HCT116 (cell line): ENCODE measurements at places on chromosomes 5 and 9. TPM values are rescaled to one million over a fixed set of nuclear protein-coding genes. Genes with fewer than 3 reads are reported as not detected.

DNA sequence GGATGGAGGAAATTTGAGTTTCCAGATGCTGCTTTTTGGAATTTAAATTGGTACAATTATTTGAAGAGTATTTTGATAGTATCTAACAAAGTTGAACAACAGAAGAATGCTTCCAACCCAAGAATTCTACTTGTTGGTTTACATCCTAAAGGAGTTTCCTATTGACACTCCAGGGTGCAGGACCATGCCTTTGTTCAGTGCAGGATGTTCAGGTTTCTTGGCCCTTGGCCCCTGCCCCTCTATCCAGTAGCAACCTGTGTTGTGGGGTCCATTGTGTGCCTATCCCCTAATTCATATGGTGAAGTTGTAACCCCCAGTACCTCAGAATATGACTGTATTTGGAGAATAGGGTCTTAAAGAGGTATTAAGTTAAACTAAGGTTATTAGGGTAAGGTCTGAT, 750.0 kb upstream of the ZNF608 start:
- H3K27me3 ChIP-seq = no peaks in the 10 kb centered on the region
- no peak for DNase-seq
- H3K36me3 ChIP-seq = no peaks in the 10 kb centered on the region
- no peaks in the 10 kb centered on the region for H3K4me1 ChIP-seq
- H3K4me3 ChIP-seq = no peak overlapping the region

GRCh38 chr5:134242146-134242545, 16.3 kb upstream of the PPP2CA start:
- no peak overlapping the region for H3K27ac ChIP-seq
- H3K4me3 ChIP-seq = no peak overlapping the region
- DNase-seq = no peak
- no peaks in the 10 kb centered on the region for H3K36me3 ChIP-seq
- peaks cover 16% of the 10 kb centered on the region for H3K4me1 ChIP-seq

DNA sequence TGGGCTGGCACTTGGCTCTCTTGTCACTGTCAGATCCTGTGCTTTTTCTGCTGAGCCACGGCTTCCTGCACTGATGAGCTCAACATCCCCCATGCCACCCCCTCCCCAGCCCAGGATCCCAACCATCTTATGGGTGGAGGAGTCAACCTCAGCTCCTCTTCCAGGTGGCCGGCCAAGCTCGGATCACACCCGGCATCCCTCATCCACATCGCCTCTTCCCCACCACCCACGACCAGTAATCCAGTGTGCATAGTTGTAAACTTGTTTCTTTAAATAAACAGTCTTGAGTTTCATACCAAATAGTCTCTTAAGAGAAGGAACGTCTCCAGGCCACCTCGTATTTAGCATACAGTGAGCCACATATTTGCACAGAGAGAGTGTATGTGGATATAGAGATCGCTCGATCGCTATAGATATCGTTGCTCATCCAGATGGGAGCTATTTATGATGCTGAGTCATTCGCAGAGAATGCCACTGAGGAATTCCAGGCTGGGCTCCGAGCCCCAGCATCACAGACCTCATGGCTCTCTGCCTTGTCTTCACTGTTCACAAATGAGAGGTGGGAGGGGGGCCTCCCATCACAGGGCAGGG, 61.8 kb upstream of the CPLX2 start:
- H3K27me3 ChIP-seq = no peaks in the 10 kb centered on the region
- H3K4me1 ChIP-seq = peaks cover 37% of the 10 kb centered on the region
- no peaks in the 10 kb centered on the region for H3K36me3 ChIP-seq
- peak; percentile 37 for DNase-seq
- H3K4me3 ChIP-seq = peak overlapping the region; percentile 8

The C5orf52 gene
- total RNA-seq = not detected

DNA sequence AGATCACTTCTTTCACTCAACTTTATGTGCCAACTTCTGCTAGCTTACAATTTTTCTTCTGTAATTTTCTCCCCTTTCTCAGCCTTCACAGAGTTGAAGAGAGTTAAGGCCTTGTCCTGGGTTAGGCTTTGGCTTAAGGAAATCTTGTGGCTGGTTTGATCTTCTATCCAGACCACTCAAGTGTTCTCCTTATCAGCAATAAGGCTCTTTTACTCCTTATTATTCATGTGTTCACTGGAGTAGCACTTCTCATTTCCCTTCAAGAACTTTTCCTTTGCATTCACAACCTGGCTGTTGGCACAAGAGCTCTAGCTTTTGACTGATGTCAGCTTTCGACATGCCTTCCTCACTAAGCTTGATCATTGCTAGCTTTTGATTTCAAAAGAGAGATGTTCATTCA, 86.9 kb upstream of the ALDH1B1 start:
- no peak for DNase-seq
- no peaks in the 10 kb centered on the region for H3K36me3 ChIP-seq
- no peak overlapping the region for H3K27ac ChIP-seq
- no peak overlapping the region for H3K4me3 ChIP-seq
- no peaks in the 10 kb centered on the region for H3K27me3 ChIP-seq

- no peak for DNase-seq
- H3K36me3 ChIP-seq = no peaks in the 10 kb centered on the region
- H3K4me3 ChIP-seq = no peak overlapping the region; the same call in 1 of the 2 replicates
- no peaks in the 10 kb centered on the region for H3K27me3 ChIP-seq
These were observed 49.9 kb downstream of the ZFAND5 start for GRCh38 chr9:72315089-72315509.

GRCh38 chr9:97873425-97873824, 20.4 kb downstream of the FOXE1 start:
- H3K4me1 ChIP-seq = peaks cover 7% of the 10 kb centered on the region
- H3K27ac ChIP-seq = no peak overlapping the region
- H3K36me3 ChIP-seq = no peaks in the 10 kb centered on the region
- H3K4me3 ChIP-seq = no peak overlapping the region
- no peak for DNase-seq

DNA sequence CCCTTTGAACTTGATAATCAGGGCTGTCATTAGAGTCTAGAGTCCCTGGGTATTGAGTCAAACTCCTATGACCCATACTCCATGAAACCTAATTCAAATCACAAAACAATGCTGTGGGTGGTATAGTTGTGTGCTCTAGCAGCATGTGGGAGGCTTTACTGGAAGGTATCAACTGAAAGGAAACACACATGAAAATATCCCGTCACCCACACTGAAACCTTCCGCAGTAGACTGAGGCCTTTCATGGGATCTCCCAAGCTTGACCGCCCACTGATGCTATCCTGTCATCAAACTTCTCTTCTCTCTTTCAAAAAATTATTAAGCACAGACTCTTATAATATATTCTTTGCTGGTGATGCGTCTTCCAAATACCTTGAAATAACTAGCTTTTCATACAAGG, 569.1 kb upstream of the MEF2C start:
- H3K4me3 ChIP-seq = no peak overlapping the region
- no peaks in the 10 kb centered on the region for H3K27me3 ChIP-seq
- no peaks in the 10 kb centered on the region for H3K36me3 ChIP-seq
- H3K27ac ChIP-seq = no peak overlapping the region
- H3K4me1 ChIP-seq = no peaks in the 10 kb centered on the region; the same call in 1 of the 2 replicates

The NKD2 gene
- 20.4 TPM for total RNA-seq

- H3K27me3 ChIP-seq = no peaks in the 10 kb centered on the region
- H3K4me1 ChIP-seq = no peaks in the 10 kb centered on the region
- no peak overlapping the region for H3K27ac ChIP-seq
- no peak for DNase-seq
- H3K36me3 ChIP-seq = no peaks in the 10 kb centered on the region
These were observed 1577.3 kb upstream of the C9orf72 start for GRCh38 chr9:29150606-29151005.

GRCh38 chr5:155512329-155512728, 498.8 kb downstream of the KIF4B start:
- H3K4me3 ChIP-seq = no peak overlapping the region
- DNase-seq = no peak
- H3K27ac ChIP-seq = no peak overlapping the region
- no peaks in the 10 kb centered on the region for H3K36me3 ChIP-seq
- no peaks in the 10 kb centered on the region for H3K4me1 ChIP-seq

The DNLZ gene
- 21.9 TPM for total RNA-seq

- peaks cover 24% of the 10 kb centered on the region for H3K4me1 ChIP-seq
- no peak overlapping the region for H3K4me3 ChIP-seq
- H3K36me3 ChIP-seq = no peaks in the 10 kb centered on the region
- no peak overlapping the region for H3K27ac ChIP-seq
These were observed 19.4 kb downstream of the ABO start for GRCh38 chr9:133255371-133256135.
